Left kidney (tissue), 8 donors: ENCODE measurements at places on chromosomes 16 and 17. TPM values are rescaled to one million over a fixed set of nuclear protein-coding genes. Genes with fewer than 3 reads are reported as not detected.

KRT32 gene
- polyA plus RNA-seq, result not detected

DNA sequence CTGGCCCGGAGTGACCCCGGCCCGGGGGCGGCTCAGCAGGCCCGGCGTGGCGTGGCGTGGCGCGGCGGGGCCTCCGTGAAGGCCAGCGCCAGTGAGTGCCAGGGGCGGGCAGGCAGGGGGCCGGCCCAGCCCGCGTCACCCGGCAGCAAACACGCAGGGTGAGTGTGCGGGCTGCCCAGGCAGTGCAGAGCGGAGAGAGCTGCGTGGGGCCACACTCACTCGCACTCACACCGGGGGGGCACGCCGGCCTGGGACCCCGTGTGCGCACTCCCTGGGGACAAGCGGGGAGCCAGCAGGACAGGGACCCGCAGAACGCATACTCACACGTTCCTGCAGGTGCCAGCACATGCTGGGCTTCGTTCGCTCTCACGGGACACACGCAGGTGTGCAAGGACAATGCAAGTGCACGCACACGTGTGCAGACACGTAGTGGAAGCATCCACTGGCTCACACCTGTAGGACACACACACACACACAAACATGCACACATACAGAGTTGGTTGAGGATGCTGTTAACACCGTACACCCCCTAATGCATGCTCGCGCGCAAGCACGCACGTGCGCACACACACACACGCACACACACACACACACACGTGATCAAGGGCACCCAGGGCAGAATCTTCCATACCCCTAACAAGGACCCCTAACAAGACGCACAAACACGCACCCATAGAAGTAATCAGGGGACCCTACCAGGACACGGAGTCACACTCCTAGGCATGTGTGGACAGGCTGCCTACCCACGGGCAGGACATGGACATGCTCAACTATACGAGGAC lies 7.7 kb downstream of the USP6 start:
- no peak for DNase-seq

DNA sequence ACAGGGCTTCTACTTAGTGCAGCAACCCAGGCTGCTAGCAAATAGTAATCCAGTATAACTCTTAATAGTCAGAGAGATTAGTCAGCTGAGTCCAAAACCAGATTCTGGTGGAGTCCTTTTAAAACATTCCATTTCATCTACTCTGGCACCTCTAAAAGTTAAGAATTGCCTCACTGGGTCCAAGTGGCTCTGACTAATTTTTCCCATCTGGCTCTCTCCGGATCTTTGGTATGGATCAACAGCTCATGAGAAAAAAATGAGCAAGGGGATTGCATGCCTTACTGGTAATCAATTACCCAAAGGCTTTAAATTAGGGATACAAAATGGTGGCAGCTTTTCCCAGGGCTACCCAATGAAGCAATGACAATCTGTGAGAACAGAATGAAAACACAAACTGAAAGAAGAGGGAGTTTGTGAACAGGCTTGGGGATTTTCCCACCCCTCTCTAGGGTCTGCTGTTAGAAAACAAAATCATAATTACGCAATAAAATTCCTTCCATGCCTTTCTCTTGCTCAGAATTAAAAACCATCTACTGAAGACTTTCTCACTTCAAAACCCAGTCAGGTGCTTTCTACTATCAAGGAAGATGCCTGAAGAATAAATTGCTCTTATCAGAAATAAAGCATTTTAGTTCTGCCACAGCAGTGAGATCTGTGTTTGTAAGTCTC lies 84.6 kb upstream of the PMFBP1 start:
- DNase-seq, result no peak

- no peak for DNase-seq
Observed at GRCh38 chr17:7439462-7440112, at the start of gene FGF11. TSS of gene FGF11 (plus strand) at chr17:7439512. CDS start at chr17:7439621, 109 bp downstream.

DNA sequence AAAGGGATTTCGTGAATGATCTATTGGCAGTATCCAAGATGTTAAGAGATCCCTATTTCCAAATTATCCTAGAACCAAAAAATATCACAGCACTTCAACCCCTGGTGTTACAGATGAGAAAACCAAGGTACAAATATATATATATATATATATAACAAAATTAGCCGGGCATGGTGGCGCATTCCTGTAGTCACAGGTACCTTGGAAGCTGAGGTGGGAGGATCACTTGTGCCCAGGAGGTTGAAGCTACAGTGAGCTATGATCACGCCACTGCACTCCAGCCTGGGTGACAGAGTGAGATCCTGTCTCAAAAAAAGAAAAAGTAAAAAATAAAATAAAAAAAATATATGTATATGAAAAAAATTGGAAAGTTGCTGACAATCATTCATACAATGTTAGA lies 637 bp upstream of the CLN3 start:
- DNase-seq, result no peak

DNA sequence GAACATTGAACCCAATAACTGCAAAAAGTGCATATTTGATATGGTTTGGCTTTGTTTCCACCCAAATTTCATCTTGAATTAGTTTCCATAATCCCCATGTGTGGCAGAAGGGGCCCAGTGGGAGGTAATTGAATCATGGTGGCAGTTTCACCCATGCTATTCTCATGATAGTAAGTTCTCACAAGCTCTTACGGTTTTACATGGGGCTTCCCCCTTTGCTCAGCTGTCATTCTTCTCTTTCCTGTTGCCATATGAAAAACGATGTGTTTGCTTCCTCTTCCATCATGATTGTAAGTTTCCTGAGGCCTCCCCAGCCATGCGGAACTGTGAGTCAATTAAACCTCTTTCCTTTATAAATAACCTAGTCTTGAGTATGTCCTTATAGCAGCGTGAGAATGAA lies 127.6 kb downstream of the CHD9NB start:
- no peak for DNase-seq

DNA sequence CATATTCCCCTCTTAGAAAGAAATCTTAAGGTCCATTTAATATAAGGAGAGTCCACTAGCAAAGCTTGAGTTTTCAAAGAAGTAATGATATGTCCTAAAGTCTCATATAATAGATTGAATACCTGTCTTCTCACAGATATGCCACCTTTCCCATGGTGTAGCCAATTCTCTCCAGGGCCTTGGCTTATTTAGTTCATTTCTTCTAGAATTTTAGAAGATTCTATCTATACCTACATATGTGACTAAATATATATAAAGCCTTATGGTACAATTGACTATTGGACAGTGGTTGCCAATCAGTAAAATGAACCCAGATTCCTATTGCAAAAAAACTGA lies 370.7 kb upstream of the MAF start:
- DNase-seq, result no peak

- DNase-seq, result no peak
Observed at GRCh38 chr17:57572600-57572999, 172.5 kb downstream of the CCDC182 start.

MYCBPAP gene
- 3.0 TPM for polyA plus RNA-seq

GRCh38 chr16:87739801-87740200 lies 26.0 kb downstream of the KLHDC4 start:
- no peak for DNase-seq

- DNase-seq, result no peak
Observed at GRCh38 chr16:9260666-9261065, 169.2 kb downstream of the HAPSTR1 start.

GRCh38 chr16:89491974-89492687 lies 1.8 kb upstream of the ANKRD11 start:
- DNase-seq, result no peak

DNA sequence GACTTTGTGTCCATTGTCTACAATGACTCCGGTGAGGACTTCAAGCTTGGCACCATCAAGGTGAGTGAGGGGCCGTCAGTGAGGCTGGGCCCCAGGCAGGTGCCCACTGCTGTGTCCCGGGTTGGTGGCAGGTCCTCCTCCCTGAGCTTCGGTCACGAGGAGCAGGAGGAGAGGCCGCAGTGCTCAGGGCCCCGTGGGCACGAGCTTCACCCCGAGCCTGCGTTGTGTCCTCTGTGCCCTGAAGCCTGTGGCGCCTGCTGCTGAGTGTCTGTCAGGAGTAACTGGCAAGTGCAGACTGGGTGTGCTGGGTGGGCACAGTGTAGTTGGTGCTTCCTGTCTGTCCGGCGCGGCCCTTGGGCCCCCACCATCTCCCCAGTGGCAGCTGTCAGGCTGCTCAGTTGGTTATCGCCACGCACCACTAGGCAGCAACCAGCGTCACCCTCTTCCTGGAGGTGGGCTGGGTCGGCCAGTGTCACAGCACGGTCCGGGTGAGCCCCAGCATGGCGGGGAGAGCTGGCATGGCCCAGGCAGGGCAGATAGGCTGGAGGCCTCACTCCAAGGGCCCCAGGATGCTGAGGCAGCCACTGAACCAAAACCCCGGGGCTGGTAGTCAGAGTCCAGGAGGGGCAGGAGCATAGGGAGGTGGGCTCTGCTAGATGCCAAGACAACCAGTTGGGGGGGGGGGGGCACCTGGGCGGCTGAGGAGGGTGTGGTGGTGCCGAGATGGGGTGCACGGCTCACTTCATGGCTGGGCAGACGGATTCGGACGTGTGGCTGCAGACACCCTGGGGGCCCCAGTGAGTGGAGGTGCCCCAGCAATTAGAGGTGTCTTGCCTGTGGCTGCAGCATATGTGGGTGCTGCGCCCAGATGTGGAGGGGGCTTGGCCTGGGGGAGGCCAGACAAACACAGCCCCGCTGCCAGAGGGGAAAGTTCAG lies 39.3 kb downstream of the TSC2 start:
- no peak for DNase-seq

DNA sequence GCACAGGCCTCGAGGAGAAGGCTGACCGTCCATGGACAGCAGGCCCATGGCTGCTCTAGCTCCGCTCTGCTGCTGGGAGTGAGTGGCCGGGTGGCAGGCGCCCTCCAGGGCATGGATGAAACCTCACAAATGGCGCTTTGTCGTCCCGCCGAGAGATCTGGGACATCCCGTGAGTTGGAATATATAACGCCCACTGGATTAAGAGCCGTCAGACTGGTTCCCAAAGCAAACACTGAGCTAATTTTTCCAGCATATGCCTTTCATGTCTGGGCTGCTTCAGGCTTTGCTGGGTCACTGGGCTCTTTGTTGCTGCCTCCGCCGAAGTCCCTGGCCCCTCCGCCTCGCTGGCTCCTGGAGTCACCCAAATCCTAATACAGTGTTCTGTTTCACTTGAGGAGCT lies 266.3 kb downstream of the FOXL1 start:
- no peak for DNase-seq

KRT33B gene
- polyA plus RNA-seq, result not detected

- no peak for DNase-seq
Observed at GRCh38 chr17:65047941-65048340, 8.6 kb downstream of the GNA13 start.
